Endothelial cell of umbilical vein (primary cell): ENCODE measurements at places on chromosomes 1 and 21. TPM values are rescaled to one million over a fixed set of nuclear protein-coding genes. Genes with fewer than 3 reads are reported as not detected.

FCRL1 gene
- total RNA-seq = not detected in 2 replicates

MFAP2 gene
- 37.9 and 43.0 TPM in 2 replicates for total RNA-seq

CDK11B gene
- 31.9 and 32.0 TPM in 2 replicates for total RNA-seq

FLG2 gene
- total RNA-seq = not detected in 2 replicates

PKLR gene
- total RNA-seq = not detected in 2 replicates

NBPF6 gene
- total RNA-seq = not detected in 2 replicates

SYNC gene
- 6.5 and 9.4 TPM in 2 replicates for total RNA-seq

COL8A2 gene
- total RNA-seq = 0.78 and 1.3 TPM in 2 replicates

HAO2 gene
- total RNA-seq = not detected in 2 replicates

KRTAP10-11 gene
- not detected in 2 replicates for total RNA-seq

OR10J5 gene
- total RNA-seq = not detected in 2 replicates

PRKAA2 gene
- 0.78 and 1.2 TPM in 2 replicates for total RNA-seq

GNG12 gene
- total RNA-seq = 145 and 152 TPM in 2 replicates

RHCE gene
- not detected in 2 replicates for total RNA-seq

CELA2A gene
- not detected in 2 replicates for total RNA-seq

RBP7 gene
- not detected in 2 replicates for total RNA-seq

KRTAP10-3 gene
- total RNA-seq = not detected in 2 replicates

CNR2 gene
- not detected in 2 replicates for total RNA-seq

MPZ gene
- 1.3 and 2.0 TPM in 2 replicates for total RNA-seq

PRAMEF11 gene
- total RNA-seq = not detected in 2 replicates

TAF1A gene
- total RNA-seq = 5.3 and 7.1 TPM in 2 replicates

POLR3C gene
- 30.4 and 31.0 TPM in 2 replicates for total RNA-seq

GJB3 gene
- total RNA-seq = not detected in 2 replicates

LAMC2 gene
- total RNA-seq = 0.82 and 4.0 TPM in 2 replicates

CENPS gene
- total RNA-seq = 16.2 and 17.0 TPM in 2 replicates

EXTL1 gene
- not detected in 2 replicates for total RNA-seq

C1orf185 gene
- not detected in 2 replicates for total RNA-seq

KMO gene
- total RNA-seq = not detected in 2 replicates

ANKRD45 gene
- 0.37 and 0.62 TPM in 2 replicates for total RNA-seq

RPL5 gene
- 1,109 and 1,117 TPM in 2 replicates for total RNA-seq

C8A gene
- not detected in 2 replicates for total RNA-seq

KCND3 gene
- not detected in 2 replicates for total RNA-seq

AHCYL1 gene
- 64.3 and 74.2 TPM in 2 replicates for total RNA-seq

AVPR1B gene
- total RNA-seq = not detected in 2 replicates

PRPF38B gene
- 40.5 and 46.6 TPM in 2 replicates for total RNA-seq

NLRP3 gene
- total RNA-seq = 0.07 and 0.24 TPM in 2 replicates

CYP4B1 gene
- not detected in 2 replicates for total RNA-seq

PTGER3 gene
- total RNA-seq = not detected in 2 replicates

CSF3R gene
- not detected in 2 replicates for total RNA-seq
